ENCODE measurements at places on chromosomes 2 and 18. TPM values are rescaled to one million over a fixed set of nuclear protein-coding genes. Genes with fewer than 3 reads are reported as not detected.

Gene CCL20
- not detected for polyA plus RNA-seq

Gene PRKAG3
- polyA plus RNA-seq: not detected

Gene ACMSD
- polyA plus RNA-seq: not detected

Gene CFAP221
- polyA plus RNA-seq: 0.27 TPM

Gene SMYD1
- polyA plus RNA-seq: 0.09 TPM

DNA sequence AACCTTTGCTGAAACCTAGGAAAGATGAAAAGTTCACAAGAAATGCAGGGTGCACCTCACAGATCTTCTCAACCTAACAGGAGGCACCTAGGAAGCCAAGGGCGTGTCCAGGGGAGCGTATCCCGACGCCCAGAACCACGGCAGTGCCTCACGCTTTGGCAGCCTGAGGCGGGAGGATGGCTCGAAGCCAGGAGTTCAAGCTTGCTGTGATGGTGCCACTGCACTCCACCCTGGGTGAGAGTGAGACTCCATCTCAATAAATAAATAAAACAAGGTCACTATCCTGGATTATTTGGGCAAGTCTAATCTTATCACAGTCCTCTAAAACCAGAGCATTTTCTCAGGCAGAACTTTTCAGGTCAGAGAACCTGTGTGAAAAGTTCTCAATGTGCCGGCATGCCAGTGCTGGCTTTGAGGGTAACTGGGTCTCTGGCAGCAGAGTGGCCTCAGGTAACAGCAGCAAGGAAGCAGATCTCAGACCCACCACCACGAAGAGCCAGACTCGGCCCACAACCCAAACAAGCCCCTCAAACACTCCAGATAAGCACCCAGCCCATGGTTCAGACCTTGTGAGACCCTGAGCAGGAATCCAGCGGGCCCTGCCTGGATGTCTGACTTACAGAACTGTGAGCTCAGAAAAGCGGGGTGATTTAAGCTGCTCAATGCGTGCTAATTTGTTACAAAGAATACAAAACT is 11.7 kb downstream of the HSBP1L1 start:
- H3K27ac ChIP-seq: no peak overlapping the region
- peaks cover 9% of the 10 kb centered on the region for H3K36me3 ChIP-seq
- no peaks in the 10 kb centered on the region for H3K27me3 ChIP-seq
- no peaks in the 10 kb centered on the region for H3K4me1 ChIP-seq

- H3K27me3 ChIP-seq: no peaks in the 10 kb centered on the region
- peak; percentile 17 for DNase-seq
- no peaks in the 10 kb centered on the region for H3K36me3 ChIP-seq
- peaks cover 10% of the 10 kb centered on the region for H3K4me1 ChIP-seq
Observed at GRCh38 chr2:174873471-174873870, 109.2 kb upstream of the CHRNA1 start.

DNA sequence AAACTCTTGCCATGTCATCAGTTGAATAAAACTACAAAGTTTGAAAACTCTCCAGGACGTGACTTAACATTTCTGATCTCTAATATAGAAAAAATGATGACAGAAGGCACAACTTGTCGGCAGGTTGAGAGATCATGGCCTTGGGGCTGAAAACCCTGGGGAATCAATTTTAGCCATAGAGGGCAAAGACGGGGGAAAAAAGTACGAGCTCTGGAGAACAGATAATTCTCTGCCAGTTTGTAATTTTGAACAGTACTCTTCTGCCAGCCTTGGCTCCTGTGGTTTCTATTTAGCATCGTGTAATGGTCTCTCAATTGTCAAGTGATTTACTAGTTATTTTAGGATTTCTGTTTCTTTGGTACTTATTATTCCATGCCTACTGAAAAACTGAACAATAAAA is 25.3 kb upstream of the CPS1 start:
- no peak for DNase-seq
- H3K36me3 ChIP-seq: no peaks in the 10 kb centered on the region
- H3K4me1 ChIP-seq: no peaks in the 10 kb centered on the region
- H3K4me3 ChIP-seq: no peak overlapping the region
- no peak overlapping the region for H3K27ac ChIP-seq

DNA sequence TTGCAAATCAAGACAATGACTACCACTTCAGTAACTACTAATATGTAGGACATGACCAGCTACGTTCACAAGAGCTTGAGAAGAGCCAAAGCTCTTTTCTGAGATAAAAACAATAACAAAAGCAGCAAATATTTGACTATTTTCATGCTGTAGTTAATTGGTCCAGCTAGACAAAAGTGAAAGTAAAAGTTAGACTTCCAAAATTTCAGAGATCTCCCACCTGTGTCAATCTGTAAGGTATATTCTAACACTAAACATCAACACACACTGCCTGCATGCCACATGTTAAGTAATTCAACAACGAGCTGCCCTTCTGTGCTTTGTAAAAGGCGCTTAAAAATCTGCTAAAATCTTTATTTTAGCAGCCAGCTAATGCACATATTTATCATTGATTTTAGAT is 185.9 kb downstream of the SLC39A10 start:
- H3K4me1 ChIP-seq: peaks cover 5% of the 10 kb centered on the region
- DNase-seq: no peak
- no peak overlapping the region for H3K4me3 ChIP-seq
- H3K27ac ChIP-seq: no peak overlapping the region

GRCh38 chr2:12603781-12604295 is 112.9 kb upstream of the TRIB2 start:
- no peaks in the 10 kb centered on the region for H3K36me3 ChIP-seq
- peak; percentile 19 for DNase-seq
- peaks cover 32% of the 10 kb centered on the region for H3K4me1 ChIP-seq
- H3K4me3 ChIP-seq: no peak overlapping the region
- H3K27me3 ChIP-seq: no peaks in the 10 kb centered on the region

DNA sequence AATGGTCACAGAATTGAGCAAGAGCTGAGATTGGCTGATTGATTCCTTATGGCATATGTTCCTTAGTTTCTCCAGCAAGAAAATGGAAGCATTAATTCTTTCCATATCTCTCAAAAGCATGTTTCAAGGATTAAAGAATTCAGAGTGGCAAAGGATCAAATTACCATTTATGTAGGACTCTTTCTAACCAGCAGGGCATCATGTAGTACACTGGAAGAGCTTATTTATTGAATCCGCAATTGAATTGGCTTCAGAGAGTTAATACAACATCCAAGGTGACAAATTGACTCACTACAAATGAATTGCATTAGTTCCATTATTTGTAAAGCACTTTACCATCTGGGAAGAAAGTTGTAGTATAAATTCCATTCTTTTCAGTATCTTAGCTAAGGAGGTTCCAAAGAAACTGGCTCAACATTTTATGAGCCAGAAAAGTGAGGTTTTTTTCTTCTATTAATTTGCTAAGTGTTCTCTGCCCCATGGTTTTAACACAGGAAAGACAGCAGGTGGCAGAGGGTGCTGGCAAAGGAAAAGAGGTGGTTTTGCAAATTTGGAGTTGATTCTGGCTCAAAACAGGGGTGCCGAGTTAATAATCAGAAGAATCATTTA is 409.9 kb downstream of the MTX2 start:
- H3K4me3 ChIP-seq: no peak overlapping the region
- H3K27ac ChIP-seq: no peak overlapping the region
- DNase-seq: no peak
- H3K36me3 ChIP-seq: no peaks in the 10 kb centered on the region
- no peaks in the 10 kb centered on the region for H3K27me3 ChIP-seq

- H3K36me3 ChIP-seq: no peaks in the 10 kb centered on the region
- peak; percentile 51 for DNase-seq
- no peaks in the 10 kb centered on the region for H3K4me1 ChIP-seq
- H3K4me3 ChIP-seq: no peak overlapping the region
- H3K27ac ChIP-seq: no peak overlapping the region
Observed at GRCh38 chr2:208031608-208032019, 6.3 kb upstream of the PLEKHM3 start.

DNA sequence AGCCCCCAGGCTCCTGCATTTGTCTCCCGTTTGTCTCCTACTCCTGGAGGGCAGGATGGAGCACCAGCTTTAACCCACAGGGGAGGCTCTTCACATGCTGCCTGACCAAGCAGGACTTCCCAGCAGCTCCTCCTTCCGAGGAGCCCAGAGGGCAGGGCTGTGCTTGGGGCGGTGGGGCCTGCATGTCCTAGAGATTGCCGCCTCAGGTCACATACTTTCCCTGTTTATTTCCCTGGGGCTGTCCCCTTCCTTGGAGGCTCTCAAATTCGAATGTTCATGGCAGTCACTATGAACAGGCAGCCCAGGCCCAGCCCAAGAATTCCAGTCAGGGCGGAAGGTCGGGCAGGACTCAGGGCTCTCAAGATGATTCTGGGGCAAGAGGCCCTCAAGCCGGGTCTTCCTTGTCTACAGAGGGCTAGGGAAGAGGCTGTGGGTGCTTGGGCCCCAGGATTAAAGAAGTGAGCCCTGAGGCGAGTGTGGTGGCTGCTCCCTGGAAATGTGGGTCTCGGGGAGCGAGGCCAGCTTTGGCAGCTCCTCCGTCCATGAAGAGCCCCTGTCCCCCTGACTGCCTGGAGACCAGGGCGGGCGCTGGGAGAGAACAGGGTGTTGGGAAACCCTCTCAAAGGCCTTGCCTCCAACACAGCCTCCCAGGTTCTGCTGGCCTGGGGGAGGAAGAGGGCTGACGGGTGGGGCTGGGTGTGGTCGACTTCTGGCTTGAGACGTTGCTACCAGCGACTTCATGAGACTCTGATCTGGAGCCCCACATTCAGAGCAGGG is 48.9 kb upstream of the HPCAL1 start:
- no peaks in the 10 kb centered on the region for H3K27me3 ChIP-seq
- no peaks in the 10 kb centered on the region for H3K4me1 ChIP-seq
- no peak overlapping the region for H3K4me3 ChIP-seq
- DNase-seq: no peak
- H3K27ac ChIP-seq: no peak overlapping the region
- no peaks in the 10 kb centered on the region for H3K36me3 ChIP-seq

- peak overlapping the region; percentile 84 for H3K4me3 ChIP-seq
- 0 out of 2 replicates have a peak, but pooled peaks cover 2% of the 10 kb centered on the region for H3K4me1 ChIP-seq
- peak; percentile 85 for DNase-seq
- no peak overlapping the region for H3K27ac ChIP-seq
Observed at GRCh38 chr2:118774458-118775133, 72.9 kb downstream of the EN1 start.

- DNase-seq: no peak
- peaks cover 4% of the 10 kb centered on the region for H3K36me3 ChIP-seq
- H3K4me1 ChIP-seq: no peaks in the 10 kb centered on the region
Observed at GRCh38 chr2:214740867-214741395, 68.6 kb downstream of the BARD1 start.

GRCh38 chr18:32958746-32959145 is 185.9 kb upstream of the KLHL14 start:
- H3K36me3 ChIP-seq: no peaks in the 10 kb centered on the region
- no peak overlapping the region for H3K27ac ChIP-seq
- 0 out of 2 replicates have a peak, but pooled peaks cover 7% of the 10 kb centered on the region for H3K4me1 ChIP-seq

GRCh38 chr2:235946590-235946989 is 221.6 kb downstream of the GBX2 start:
- H3K27ac ChIP-seq: no peak overlapping the region
- DNase-seq: no peak
- H3K36me3 ChIP-seq: no peaks in the 10 kb centered on the region
- H3K4me3 ChIP-seq: no peak overlapping the region

DNA sequence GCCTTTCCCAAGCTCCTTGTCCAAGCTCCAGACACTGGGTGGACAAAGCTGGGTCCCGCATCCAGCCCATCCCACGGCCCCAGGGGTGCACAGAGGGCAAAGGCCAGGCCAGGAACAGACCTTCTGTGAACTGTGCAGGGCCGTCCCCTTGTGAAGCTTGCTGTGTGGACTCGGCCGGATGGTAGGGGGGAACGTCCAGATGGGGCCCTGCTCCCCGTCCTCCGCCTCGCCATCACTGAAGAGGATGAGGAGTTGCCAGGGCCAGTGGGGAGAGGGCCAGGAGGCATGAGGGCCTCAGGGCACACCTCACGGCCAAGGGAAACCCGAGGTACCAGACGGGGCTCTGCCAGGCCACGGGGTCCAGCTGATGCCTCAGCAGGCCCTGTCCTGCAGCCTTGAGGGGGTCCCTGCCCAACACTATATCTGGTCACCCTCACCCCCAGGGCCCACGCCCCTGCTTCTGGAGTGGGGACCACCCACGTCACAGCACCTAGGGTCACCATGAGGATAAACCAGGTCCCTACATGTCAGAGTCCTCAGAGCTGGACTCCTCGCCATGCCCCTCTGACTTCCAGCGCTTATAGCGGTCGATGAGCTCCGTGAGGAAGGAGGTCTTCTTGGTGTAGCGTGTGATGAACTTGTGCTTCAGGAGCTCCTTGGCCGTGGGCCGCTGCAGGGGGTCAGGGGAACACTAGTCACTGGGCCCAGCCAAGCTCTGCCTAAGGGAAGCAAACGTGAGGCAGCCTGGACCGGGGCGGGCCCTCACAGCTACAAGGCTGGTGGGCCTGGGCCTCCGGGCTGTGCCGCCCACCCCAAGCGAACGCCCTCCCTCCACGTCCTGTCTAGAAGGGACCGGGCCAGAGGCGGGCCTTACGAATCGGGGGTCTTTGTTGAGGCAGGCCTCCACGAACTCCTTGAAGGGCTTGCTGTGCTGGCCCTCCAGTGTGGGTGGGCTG is 10.0 kb downstream of the STK25 start:
- DNase-seq: no peak
- no peaks in the 10 kb centered on the region for H3K4me1 ChIP-seq
- H3K36me3 ChIP-seq: no peaks in the 10 kb centered on the region
- H3K27ac ChIP-seq: no peak overlapping the region
- H3K4me3 ChIP-seq: no peak overlapping the region
- no peaks in the 10 kb centered on the region for H3K27me3 ChIP-seq

DNA sequence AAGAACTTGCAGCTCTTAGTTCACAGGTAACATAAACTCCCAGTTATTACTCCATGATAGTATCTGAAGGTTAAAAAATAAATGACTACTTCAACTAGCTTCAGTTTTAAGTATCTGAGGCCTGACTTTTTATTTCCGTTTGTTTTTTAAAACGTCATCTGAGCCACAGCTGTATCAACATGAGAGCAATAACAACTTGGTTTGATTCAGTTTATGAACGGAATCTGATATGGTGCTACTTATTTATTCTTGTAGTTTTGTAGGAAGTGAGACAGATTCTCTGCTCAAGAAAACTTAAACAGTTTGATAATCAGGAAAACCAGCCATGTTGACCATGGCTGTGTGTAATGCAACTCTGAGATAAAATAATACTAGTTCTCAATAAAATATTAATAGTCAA is 34.9 kb downstream of the NAB1 start:
- H3K27me3 ChIP-seq: no peaks in the 10 kb centered on the region
- no peak overlapping the region for H3K4me3 ChIP-seq
- peaks cover 11% of the 10 kb centered on the region for H3K4me1 ChIP-seq
- no peak for DNase-seq
- H3K36me3 ChIP-seq: peaks cover 24% of the 10 kb centered on the region
- H3K27ac ChIP-seq: no peak overlapping the region

DNA sequence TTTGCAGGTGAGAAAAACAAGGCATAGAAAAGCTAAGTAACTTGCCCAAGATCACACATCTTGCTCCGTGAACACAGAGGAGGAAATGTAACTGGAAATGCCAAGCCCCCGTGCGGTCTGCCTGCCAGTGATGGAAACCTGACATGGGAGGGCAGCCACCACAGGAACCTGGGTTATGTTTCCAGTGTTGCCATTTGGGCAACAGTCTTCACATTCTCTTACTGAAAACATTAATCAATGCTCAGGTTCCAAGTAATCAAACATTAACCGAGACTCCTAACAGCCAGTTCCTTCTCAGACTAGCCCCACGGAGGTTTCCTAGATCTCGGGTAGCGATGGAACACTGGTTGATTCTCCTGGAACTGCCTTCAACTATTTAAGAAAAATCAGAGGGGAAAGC is 2.5 kb downstream of the TGFA start:
- no peaks in the 10 kb centered on the region for H3K4me1 ChIP-seq
- H3K27ac ChIP-seq: no peak overlapping the region
- H3K4me3 ChIP-seq: no peak overlapping the region
